ENCODE measurements at places on chromosomes 2 and 18.

GRCh38 chr2:25996844-25997243 lies 14.5 kb upstream of the KIF3C start:
- no peak for DNase-seq

GRCh38 chr2:160918906-160919503 lies 241.2 kb upstream of the TANK start:
- DNase-seq = peak; percentile 5

GRCh38 chr2:152585830-152586484 lies 131.3 kb downstream of the PRPF40A start:
- DNase-seq = no peak

DNA sequence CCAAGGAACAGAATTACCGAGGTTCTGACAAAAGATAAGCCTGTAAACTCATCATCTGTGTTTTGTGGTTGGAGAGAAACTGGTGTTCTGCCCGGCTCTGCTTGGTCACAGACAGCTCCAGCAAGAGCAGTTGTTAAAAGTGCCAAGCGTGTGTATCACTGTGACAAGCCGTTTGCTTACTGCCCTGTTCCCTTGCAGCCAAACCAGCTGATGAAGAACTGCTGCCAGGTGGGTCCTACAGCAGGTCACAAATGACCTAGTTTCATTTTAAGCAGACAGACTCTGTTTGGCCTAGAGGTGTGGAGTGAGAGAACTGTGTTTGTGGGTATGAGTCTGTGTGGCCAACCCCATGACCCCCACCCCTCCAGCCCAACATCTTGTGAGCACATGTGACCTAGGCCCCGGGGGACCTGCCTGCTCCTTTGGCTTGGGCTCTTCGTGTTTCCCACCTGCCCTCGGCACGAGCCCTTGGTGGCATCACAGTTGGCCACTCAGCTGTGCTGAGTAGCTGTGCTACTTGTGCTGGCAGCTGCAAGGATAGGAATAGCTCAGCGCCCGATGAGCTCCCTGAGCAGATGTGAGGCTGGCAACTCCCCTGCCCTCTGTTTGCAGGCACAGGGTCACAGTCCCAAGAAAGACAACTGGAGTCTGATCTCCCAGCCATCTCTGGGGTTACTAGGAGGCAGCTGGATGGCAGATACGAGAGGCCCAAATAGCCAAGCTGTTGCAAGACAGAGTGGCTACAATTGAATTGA lies 9.7 kb downstream of the OXER1 start:
- no peak for DNase-seq

- DNase-seq = no peak
These were observed 20.7 kb downstream of the FZD5 start for GRCh38 chr2:207748993-207749392.

DNA sequence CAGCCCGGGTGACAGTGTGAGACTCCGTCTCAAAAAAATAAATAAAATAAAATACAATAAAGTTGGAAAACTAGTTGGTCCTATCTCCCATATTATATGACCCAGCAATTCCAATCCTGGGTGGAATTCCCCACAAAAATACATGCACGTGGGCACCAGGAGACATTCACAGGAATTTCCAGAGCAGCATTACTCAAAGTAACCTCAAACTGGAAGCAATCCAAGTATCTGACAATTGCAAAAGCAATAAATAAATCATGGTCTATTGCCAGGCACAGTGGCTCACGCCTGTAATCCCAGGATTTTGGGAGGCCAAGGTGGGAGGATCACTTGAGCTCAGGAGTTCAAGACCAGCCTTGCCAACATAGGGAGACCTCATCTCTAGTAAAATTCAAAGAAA lies 101.2 kb upstream of the MAP4K4 start:
- peak; percentile 0 for DNase-seq

DNA sequence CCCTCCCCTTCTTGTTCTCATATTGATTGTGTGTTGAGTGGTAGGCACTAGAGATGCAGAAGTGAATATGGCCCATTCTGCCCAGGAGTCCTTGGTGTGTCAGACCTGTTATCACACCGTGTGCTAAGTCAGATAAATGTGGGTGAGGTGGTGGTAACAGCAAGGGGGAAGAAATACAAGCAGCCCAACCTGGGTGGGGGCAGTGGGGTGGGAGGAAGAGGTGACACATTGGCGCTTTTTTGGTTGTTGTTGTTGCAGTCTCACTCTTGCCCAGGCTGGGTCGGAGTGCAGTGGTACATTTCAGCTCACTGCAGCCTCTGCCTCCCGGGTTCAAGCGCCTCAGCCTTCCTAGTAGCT lies 12.8 kb downstream of the B3GNT2 start:
- DNase-seq = no peak

GRCh38 chr2:43191947-43192516 lies 34.4 kb downstream of the ZFP36L2 start:
- no peak for DNase-seq

- DNase-seq = no peak
These were observed 123.0 kb downstream of the CYP26B1 start for GRCh38 chr2:72024451-72025175.

DNA sequence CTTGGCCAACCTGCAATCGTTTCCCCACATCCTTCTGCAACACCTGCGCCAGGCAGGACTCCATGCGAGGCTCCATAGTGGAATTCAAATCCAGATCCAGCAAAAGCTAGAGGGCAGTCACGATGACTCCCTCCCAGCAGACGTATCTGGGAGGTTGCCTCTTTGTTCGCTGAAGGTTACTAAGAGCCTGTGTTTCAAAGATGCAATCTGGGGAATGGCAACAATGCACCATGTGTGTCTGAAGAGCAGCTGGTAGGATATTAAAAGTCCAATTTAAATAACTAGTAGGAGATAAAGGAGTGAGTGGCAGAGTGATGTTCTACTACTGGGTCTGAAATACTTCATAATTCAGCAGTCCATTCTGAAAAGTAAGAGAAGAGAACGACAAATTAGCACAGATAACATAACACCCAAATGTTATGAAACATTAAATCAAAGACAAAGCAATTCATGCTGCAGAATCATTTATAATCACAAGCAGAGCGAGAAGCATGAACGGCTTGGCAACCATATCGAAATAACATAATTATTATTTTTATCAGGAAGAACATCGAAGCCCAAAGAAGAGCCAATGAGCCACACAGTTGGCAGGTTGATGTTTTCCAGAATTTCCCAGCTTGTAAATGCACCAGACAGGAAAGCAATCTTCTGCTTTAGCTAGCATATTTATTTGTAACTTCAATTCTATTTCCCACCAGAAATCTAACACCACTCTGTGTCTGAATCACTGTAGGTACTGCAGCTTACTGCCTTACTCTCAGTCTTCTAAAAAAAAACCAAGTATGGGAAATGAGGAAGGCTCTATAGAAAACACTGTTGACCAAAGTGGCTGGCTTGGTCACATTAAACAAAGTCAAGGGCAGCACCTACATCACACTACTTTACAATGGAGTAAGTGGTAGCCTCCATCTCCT lies 43.2 kb downstream of the CLASP1 start:
- no peak for DNase-seq

DNA sequence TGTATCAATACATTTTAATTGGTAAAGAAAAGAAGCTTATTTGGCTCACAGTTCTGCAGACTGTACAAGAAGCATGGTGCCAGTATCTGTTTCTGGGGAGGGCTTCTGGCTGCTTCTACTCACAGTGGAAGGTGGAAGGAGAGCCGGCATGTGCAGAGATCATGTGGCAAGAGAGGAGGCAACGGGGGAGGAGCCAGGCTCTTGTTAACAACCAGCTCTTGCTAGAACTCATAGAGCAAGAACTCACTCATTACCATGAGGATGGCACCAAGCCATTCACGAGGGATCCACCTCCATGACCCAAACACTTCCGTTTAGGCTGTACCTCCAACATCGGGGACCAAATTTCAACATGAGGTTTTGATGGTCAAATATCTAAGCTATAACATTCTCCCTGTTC lies 7.5 kb downstream of the PARD6G start:
- DNase-seq = no peak

- DNase-seq = no peak
These were observed 204 bp downstream of the FAM110C start for GRCh38 chr2:46131-46470.

GRCh38 chr2:238097201-238097987 lies 2.7 kb upstream of the ESPNL start:
- DNase-seq = no peak

DNA sequence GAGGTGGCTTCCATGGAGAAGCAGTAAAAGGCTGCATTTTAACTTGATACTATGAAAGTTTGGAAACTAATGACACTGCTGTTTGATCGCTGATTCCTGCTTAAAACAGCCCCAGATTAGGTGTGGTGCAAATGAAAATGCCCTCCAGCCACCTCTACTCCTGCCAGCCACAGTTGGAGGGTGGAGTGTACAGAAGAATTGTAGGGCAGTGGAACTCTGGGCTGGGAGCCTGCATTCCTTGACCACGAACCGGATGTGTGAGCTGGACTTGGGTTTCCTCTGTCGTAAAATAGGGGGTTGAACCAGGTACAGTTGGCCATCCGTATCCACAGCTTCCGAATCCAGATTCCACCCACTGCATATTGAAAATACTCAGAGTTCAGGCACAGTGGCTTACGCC lies 84.6 kb upstream of the RFX8 start:
- no peak for DNase-seq

DNA sequence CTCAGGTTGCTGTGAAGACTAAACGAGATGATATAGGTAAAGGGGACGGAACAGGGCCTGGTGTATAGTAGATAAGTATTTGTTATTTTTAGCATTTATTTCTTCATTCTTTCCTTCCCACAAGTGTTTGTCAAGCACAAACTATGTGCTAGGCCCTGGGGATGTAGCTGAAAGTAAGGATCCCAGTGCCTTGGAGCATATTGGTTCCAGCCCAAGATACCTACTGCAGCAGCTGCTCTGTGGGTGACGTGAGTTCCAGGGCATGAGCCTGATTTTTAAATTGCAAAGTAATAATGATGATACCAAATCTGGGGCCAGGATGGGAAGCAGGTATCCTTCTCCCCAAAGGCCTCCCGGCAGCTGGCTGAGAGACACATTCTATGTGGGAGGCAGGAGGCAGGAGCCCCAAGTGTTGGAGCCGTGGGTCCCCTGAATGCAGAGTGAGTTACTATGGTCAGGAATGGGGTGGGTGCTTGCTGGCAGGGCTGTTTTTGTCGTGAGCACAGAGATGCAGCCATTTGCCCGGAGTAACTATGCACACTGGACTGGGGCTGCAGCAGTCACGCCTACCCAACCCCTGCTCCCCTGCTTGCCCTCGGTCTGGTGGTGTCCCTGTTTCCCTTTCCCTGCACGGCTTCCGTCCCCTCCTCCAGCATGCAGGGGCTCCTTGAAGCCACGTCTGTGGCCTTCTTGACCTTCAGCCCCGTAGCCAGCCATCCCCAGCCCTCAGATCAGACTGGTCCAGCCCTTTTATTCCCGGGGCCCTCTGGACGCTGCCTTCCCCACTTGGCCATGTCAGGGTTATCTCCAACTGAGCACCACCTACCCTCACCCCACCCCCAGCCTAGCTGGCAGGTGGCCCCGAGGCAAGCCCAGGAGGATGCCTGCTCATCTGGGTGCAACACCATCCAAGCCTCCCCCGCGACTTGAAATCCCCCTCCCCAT lies 52.4 kb downstream of the INHBB start:
- DNase-seq = no peak

DNA sequence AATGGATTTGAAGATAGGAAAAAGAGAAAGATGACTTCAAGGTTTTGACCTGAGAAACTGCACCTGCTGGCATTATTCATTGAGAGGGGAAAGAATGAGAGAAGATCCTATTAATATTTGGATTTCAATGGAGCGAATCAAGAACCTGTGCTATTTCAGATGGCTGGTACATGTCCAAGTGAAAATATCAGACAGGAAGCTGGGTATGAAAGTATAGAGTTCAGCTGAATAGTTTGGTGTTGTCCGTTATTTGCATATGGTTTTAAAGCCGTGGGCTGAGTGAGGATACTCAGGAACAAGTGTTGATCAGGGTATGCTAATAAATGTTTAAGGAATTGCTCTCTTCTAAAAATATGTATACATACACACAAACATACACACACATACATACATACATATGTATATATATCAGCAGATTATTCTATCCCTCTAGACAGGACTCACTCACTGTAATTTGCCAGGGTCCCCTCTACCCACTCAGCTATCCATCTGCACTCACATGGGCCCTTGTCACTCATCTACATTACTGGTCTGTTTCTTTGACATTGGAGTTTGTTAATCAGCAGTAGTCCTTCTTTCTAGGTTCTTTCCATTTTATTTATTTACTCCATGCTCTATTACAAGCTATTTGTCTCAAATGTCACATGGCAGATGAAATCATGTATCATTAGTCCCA lies 33.9 kb upstream of the IKZF2 start:
- DNase-seq = no peak

- DNase-seq = no peak
These were observed 407.6 kb upstream of the MYT1L start for GRCh38 chr2:2738684-2739083.

DNA sequence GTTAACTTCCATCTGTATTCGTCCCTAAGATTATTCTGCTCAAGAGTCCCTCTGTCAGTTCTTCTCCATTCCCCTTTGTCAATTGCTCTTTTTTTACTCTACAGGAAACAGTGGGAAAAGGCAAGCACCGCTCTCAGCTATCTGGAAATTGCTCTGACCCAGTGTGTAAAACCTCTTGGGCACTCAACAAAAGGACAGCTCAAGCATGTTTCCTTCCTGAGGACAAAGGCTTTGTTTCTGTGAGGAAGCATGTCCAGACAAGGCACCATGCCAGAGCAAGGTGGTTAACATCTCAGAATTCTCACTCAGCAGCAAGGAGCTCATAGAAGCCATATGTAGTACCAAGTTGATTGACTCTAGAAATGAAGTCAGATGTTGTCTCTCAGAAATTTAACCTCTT lies 735.6 kb downstream of the TSN start:
- peak; percentile 1 for DNase-seq

DNA sequence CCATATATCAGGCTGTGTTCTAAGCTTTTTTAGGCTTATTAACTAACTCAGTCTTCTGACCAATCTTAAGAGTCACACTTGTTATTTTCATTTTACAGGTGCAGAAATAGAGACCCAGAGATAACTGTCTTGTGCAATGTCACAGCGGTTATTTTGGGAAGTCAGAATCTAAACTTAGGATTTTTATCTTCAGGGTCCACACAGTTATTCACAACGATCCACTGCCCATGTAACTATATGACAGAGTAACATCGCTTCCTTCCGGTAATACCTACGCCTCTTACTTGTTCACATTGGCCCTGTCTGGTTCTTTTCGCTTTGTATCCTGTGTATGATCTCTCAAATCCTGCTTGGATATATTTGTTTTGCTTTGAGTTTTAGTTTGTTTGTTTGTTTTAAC lies 631.7 kb downstream of the LRP1B start:
- no peak for DNase-seq

DNA sequence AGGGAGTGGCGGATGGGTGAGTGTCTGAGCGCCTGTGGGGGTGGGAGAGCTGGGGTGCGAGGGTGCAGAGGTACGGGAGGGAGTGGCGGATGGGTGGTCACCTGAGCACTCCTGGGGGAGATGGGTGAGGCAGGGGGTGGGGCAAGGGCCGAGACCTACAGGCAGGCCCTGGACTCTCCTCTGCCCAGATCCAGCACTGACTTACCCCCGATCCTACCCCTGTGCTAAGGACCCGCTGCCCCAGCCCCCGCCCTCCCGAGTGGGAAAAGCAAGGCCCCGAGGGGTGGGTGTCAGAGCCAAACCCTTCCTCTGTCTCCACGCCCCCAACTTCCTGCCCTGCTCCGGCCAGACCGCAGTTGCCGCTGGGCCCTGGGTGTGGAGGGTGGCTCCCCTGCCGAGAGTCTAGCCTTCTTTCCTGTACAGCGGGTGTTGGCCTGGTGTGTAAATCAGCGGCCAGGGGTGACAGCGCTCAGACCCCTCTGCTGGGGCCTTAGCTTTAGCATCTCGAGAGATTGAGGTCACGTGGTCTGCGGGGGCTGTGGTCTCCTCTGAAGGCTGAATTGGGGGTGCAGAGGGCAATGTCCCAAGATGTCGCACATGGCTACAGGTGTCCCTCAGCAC lies 12.5 kb downstream of the BOK start:
- no peak for DNase-seq

Data from NCI-H69 (cell line).